Nasal cavity respiratory epithelium epithelial cell of viscerocranial mucosa (primary cell): ENCODE measurements at places on chromosomes 12 and 14. TPM values are rescaled to one million over a fixed set of nuclear protein-coding genes. Genes with fewer than 3 reads are reported as not detected.

NAB2 gene
- total RNA-seq: 22.9 and 54.0 TPM in 2 replicates

KERA gene
- not detected in 2 replicates for total RNA-seq

CAPZA3 gene
- not detected in 2 replicates for total RNA-seq

KRT80 gene
- total RNA-seq: 4.6 and 80.0 TPM in 2 replicates

CCDC184 gene
- not detected in 2 replicates for total RNA-seq

SPRYD4 gene
- 1.0 and 1.1 TPM in 2 replicates for total RNA-seq

DENND5B gene
- 3.1 and 5.5 TPM in 2 replicates for total RNA-seq
